ENCODE measurements at places on chromosomes 2 and 18.

DNA sequence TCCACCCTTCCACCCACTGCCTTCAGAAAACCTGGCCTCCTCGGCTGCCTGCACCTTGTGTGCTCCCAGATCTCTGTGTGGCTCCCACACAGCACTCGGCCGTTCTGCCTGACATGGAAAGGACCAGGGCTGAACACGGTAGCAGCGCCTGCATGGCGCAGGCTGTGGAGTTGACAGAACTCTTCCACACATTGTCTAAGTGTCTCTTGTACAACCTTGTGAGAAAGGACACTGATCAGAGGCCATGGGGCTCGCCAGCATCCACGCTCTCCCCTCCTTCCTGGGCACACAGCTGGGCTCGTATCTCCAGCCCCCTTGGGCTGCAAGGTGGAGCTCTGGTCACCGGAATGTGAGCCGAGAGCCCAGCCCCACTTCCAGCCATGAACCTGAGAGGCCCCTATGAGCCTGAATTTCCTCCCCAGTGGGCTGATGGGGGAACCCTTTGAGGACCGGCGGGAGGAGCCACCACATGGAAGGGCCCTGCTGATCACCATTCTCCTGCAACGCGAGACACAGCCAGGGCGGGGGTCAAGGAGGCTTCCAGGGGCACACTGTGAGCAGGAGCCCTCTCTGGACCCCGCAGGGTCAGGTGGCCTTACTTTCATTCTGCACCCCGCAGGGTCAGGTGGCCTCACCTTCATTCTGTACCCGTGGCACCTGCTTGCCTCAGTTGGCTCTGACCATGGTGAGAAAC lies 314.2 kb upstream of the MYT1L start:
- no peak for DNase-seq

GRCh38 chr2:237590272-237591140 lies at the start of gene RAB17:
Gene RAB17, minus strand, starts transcription at chr2:237590734. Its CDS starts 4,580 bp downstream, at chr2:237586154.
- peak; percentile 93 for DNase-seq

GRCh38 chr2:73979686-73980085 lies 5.0 kb upstream of the TET3 start:
- no peak for DNase-seq

GRCh38 chr2:198316852-198317396 lies 512.5 kb downstream of the PLCL1 start:
- DNase-seq = no peak

DNA sequence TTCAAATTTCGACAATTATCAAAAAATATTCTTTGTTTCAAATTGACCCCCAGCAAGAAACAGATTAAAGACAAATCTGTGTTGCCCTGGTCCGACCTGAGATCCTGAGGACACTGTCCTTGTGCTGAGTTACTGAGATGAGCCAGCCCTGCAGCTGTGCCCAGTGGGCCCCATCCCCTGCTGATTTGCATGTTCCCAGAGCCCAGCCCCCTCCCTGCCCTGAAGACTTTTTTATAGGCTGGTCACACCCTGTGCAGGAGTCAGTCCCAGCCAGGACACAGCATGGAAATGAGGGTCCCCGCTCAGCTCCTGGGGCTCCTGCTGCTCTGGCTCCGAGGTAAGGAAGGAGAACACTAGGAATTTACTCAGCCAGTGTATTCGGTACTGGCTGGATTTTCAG lies 31.4 kb upstream of the ZNG1B start:
- no peak for DNase-seq

GRCh38 chr2:166376488-166376828 lies 714 bp upstream of the SCN9A start:
- DNase-seq = no peak

DNA sequence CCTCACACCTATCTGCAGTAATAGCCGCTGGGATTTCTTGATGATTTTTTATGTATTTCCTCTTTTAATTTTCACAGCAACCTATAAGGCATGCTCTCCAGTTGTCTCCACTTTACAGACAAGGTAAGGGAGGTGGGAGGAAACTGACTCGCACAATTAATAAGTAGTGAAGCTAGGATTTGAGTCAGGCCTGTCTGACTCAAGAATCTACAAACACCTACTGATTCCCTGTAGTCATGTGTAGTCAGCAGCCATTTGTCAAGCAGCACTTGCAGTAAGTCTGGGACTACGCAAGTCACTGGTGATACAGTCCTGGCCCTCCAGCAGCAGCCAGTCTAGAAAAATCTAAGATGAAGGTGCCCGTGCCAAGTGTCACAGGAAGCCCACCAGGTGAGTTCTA lies 193.6 kb upstream of the PKDCC start:
- no peak for DNase-seq

DNA sequence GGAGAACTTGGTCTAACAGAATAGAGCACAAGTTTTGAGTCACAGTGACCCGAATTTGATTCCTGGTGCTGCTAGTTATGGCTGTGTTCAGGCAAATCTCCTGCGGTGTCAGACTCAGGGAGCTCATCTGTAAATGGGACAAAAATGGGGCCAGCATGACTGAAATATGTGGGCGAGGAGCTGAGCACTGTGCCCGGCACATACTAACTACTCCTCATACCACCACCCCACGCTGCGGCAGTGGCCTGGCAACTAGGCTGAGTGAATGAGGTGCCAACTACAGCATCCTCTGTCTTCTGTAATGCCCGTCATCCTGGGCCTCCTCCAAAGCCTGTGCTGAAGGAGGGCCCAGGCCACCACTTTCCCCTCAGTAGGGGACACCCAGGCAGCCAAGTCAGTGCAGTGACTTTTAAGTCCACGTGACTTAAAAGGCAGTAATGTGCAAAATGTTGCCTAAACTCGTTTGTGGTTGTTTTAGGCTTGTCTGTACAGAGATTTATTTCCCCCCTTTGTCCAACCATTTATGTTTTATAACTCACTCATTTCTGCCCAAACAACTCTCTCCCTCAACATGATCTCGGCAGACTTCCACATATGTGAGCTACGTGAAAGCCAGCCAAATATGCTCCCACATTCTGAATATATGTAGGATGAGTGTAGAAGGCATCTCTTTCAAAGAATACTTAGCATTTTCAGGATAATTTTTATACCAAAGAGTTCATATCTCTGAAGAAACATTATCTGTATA lies 773.7 kb downstream of the TSN start:
- DNase-seq = no peak

GRCh38 chr2:17830053-17831034 lies 14.1 kb downstream of the MSGN1 start:
- no peak for DNase-seq

GRCh38 chr2:186561467-186562208 lies 28.2 kb upstream of the ITGAV start:
- no peak for DNase-seq

DNA sequence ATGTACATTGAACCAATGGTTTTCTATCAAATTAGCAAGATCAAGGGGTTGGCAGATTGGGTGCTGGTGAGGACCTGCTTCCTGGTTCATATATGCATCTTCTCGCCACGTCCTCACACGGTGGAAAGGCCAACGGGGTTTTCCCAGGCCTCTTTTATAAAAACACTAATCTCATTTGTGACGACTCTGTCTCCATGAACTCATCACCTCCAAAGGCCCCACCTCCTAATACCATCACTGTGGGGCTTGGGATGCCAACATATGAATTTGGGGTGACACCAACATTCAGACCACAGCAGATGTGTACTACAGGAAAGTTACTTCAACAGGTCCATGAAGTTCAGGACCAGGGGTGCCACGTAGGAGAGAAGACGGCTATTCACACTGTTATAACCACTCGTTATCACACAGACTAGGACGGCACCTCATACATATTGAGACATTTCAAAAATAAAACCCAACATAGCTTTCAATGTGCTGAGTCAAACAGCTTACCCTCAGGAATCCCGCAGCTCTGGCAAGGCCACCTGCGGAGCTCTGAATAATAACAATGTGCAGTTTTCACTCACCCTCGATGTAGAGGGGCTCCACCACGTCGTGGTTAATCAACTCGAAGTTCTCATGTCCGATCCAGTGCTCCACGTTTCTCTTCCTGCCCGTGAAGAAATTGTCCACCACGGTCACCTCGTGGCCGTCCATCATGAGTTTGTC lies 49.3 kb downstream of the UXS1 start:
- no peak for DNase-seq

DNA sequence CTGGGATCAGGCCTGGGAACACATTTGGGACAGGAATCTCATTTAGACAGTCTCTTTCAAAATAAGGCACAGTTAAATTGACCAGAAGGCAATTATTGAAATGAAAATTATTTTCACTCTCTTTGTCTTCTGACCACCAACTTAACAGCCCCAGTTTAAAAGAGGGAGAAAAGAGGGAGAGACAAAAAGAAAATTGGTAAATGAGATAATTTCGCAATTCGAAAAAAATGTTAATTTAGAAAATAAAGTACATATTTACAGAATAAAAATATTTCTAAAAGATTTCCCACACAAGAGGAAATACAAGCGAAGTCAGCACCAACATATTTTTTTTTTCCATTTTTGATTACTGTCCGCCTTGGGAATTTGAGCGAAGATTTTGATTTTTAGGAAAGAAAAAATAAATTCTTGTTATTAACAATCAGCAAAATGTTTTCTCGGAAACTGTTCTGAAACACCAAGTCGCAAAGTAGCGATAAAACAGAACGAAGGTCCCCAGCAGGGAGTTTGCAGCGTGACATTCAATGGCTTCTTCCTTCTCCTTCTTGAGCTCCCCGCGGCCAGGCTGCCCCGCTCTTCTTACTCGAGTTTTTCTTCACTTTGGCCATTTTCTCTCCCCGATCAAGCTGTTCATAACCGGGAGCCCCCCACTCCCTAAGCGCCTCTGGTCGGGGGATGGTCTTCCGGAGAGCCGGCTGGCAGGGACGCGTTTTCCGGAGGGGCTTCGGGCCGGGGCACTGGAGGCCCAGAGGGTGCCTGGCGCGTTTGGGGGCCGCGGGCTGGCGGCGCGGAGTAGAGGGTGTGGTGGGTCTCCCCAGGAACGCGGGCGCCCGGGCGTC lies 5.0 kb downstream of the SP9 start:
- no peak for DNase-seq

DNA sequence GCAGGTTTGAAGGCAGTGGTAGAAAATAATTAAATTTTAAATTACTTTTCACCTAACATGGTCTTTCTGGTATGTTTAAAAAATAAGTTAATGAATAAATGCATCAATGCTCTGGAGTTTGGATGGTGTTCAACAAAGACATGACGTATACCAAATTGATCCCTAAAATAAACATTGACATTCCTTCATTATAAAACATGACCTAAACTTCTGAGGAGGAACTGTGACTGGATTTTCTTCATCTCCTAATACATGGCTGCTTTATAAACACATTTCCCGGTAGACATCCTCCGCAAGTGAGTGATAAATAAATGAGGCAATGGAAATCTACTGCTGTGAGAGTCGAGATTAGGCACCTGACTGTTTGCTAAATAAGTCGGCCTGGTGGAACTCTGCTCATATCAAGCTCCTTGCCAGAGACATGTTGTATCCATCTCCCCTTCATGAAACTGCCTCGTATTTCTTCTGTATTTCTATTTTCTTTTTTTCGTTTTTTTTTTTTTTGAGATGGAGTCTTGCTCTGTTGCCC lies 362.3 kb downstream of the RNF144A start:
- DNase-seq = no peak

- DNase-seq = no peak
Observed at GRCh38 chr18:58887613-58887963, 22.9 kb downstream of the ZNF532 start.

- no peak for DNase-seq
Observed at GRCh38 chr2:136130511-136130910, 12.6 kb upstream of the CXCR4 start.

DNA sequence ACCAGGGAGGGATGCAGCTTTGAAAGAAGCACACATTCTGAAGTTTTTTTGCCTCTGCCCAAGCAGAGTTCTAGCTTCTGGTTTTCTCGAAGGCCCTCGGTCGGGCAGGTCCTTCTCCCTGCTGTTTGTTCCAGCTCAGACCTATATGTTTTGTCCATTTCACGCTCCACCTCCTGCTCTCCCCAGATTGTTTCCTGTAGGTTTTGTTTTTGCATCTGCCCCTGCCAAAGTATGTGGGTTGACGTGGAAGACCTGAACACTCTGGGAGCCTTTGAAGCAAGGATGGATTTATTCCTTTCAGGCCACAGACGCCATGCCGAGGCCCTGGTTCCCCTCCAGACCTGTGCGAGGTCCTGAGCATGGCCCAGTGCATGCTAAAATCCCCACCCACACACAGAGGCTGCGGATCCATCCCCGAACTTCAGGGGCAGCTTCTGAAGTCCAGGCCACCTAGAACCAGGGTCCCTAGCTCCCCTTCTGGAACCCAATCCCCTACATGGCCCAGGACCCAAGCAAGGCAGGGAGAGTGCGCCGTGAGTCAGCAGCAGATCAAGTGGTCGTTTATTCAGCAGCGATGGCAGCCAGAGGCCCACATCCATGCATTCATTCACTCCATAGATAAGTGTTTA lies 205.4 kb downstream of the KLHL29 start:
- DNase-seq = no peak

DNA sequence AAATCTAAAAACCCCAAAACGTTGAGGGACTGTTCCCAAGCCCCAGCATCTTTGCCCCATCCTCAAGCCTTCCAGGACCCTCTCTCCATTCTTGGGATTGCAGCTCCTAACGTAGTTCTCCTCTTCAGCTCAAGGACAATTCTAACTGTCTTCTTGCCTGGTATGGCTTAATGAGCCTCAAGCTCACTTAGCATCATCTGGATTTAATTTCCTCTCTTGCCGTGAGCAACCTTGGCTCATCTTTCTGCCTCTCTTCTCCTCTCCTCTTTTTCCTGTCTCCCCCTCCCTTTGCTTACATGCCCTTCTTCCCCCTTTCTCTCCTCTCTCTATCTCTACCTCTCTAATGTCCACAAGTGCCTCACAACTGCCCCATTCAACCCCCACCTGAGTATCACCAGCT lies 44.2 kb downstream of the TACR1 start:
- DNase-seq = no peak

GRCh38 chr2:177193240-177193639 lies 19.4 kb upstream of the HNRNPA3 start:
- no peak for DNase-seq

GRCh38 chr2:24822049-24822706 lies 29.0 kb downstream of the CENPO start:
- peak; percentile 82 for DNase-seq

- no peak for DNase-seq
Observed at GRCh38 chr18:25174324-25174723, 177.6 kb downstream of the ZNF521 start.

DNA sequence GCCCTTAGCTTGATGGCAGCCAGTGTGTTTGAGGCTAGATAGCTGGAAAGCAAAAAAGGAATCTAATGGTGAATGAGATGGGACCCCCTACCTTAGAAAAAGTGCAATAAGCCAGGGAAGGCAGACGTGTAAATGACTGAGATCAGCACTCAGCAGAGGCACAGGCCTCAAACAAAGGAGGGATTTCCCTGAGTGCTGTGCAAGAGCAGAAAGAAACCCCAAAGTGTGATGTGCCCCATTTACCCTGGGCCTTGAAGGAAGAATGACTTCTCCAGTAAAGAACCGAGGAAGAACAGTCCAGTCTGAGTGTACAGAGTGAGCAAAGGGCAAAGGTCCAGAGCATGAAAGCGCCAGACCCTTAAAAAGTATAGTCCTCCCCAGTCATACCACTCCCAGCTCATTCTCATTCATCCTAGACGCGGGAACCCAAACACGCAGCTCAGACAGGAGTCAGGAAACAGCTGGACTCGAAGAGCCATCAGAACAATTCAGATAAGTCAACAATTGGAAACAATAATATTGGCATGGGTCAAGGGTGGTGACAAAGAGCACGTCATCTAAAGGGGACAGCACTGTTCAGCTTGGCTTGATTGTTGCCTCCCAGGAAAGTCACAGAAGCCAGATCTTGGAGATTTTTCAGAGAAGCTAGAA lies 121.7 kb downstream of the INO80D start:
- peak; percentile 70 for DNase-seq

GRCh38 chr2:202883987-202884675 lies 12.6 kb upstream of the ICA1L start:
- DNase-seq = no peak

Measured in NCI-H146 (cell line).